Stimulated activated CD4-positive, alpha-beta T cell treated with anti-CD3 and anti-CD28 coated beads, Interleukin-12 subunit alpha, Interleukin-12 subunit beta, amount 100 ng/mL, for 48 hours (primary cell): ENCODE measurements at places on chromosomes 2 and 18.

- DNase-seq = no peak
Measured at GRCh38 chr2:46978723-46979122, 63.1 kb upstream of the MCFD2 start.

GRCh38 chr2:105744091-105744908 lies 412 bp upstream of the NCK2 start:
- DNase-seq = no peak

DNA sequence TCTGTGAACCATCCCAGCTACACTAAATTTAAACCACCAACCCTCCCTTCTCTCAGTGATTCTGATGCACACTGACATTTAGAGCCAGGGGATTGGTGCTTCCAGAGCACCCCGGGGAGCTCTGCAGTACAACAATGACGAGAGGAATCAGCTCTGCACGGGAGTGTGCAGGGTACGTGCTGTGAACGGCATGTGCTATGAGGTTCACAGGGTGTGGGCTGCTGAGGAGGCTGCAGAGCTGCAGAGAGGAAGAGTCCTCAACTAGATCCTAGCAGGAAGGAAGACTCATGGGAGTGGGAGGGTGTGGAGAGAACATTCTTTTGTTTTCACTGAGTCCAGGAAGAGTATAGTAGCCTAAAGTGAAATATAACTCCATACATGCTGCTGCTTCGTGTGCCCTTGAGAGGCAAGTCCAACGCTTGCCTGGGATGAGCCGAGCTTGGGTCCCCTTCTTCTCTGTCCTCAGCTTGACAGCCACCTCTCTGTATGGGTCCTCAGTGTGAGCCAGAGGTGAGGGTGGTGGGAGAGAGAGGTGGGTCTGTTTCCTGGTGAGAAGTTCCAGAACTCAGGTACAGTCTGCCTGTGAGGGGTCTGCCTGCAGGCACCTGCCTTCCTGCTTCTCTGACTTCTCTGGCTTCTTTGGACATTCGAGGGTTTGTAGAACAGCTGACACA lies 118.8 kb downstream of the CTIF start:
- no peak for DNase-seq

- no peak for DNase-seq
Measured at GRCh38 chr2:173264603-173265366, 89.9 kb upstream of the CDCA7 start.

DNA sequence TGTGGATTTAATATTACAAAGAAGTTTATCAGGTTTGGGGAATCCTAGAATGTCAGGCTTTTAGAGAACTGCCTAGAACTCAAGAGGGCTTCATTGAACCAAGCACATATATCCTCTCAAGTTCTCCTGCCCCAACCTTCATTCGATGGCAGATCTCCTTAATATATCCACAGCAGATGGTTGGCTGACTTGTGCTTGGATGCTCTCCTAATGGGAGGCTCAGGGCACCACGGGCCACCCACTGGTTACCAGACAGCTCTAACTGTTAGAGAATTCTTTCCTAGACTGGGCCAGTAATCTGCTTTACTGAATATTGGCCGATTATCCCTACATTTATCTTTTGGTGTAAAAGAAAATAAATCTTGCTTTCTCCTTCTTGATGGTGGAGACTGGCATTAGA lies 87.2 kb upstream of the ATP8B1 start:
- DNase-seq = no peak

- no peak for DNase-seq
Measured at GRCh38 chr2:144834363-144834762, 314.4 kb upstream of the ZEB2 start.

DNA sequence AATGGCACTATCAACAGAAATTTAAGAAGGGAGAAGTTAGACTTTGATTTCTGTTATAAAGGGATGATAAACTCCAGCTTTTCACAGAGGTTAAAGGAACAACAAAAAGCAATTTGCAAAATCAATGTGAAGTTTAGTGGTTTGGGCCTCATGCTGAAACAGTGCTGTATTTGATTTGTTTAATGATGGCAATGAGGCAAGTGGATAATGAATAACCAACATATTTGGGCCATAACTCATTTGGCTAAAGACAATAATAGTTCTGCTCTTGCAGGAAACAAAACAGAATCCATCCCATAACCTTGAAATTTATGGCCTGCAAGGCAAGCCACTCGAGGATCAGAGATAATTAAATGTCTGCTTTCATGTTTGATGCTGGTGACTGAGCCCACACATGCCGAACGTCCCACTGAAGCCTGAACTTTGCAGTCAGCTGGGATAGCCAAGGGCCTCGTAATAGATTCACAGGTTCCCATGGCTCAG lies 56.5 kb downstream of the TPGS2 start:
- no peak for DNase-seq

- DNase-seq = no peak
Measured at GRCh38 chr2:120338015-120338414, 7.9 kb upstream of the INHBB start.

GRCh38 chr2:161571051-161571429 lies 53.2 kb upstream of the SLC4A10 start:
- DNase-seq = no peak

- DNase-seq = no peak
Measured at GRCh38 chr2:227655454-227655853, 11.2 kb upstream of the SCYGR5 start.
